Motor neuron (in vitro differentiated cells): ENCODE measurements at places on chromosomes 4 and X.

DNA sequence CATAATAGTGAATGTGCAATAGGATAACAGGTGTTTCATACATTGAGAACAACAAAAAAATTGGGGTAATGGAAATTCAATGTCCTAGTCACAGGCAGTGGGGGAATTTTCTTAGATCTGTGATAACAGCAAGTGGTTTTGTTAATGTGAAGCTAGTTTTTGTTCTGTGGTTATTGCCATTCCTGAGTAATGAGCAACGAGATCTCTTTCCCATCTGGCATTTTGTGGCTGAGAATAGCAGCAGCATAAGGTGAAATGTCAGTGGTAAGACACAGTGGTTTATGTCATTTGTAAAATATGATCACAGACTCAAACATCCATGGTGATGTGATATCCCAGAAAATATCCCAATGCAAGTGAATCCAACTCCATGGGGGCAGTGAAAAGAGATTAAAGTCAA lies 497.5 kb downstream of the KCNIP4 start:
- ATAC-seq = no peak

DNA sequence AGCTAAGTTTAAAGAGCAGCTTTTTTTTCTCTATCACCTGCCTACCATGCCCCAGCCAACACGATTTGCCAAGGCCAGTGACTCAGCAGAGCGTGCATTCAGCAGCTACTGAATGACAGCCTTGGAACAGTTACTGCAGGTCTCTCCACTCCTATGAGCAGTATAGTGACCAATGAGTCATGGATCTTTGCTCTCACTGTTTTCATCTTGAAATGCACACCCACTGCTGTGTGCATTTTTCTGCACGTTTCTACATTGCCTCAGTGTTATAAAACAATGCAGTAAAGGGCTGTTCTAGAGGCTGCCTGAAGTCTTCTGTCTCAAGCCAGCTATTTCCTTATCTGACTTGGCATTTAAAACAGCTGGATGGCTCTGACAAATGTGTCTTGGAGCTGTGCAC lies 66.0 kb upstream of the C4orf54 start:
- ATAC-seq = peak; percentile 81

DNA sequence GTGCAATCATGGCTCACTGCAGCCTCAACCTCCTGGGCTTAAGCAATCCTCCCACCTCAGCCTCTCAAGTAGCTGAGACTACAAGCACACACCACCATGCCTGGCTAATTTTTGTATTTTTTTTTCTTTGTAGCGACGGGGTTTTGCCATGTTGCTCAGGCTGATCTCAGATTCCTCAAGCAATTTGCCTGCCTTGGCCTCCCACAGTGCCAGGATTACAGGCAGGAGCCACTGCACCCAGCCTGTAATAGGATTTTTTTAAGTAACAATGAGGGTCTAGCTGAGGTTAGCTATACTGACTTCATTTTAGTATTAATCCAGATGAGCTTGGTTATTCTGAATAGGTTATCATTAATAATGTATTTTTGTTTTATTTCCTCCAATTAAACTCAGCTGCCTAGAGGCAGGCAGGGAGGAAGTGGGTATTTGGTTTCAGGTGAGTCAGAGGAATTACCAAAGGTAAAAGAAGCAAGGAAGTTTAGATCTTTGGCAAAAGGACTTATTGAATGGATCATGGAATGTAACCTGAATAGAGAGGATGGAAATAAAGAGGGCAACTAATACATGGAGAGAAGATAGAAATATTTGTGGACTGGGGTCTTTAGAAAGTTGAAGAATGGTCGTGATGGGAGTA lies 1023.3 kb upstream of the TENM3 start:
- no peak for ATAC-seq

- no peak for ATAC-seq
Observed at GRCh38 chr4:146916479-146917076, 29.1 kb downstream of the TTC29 start.

- ATAC-seq = no peak
Observed at GRCh38 chrX:152725409-152725808, 8.1 kb downstream of the CSAG1 start.

DNA sequence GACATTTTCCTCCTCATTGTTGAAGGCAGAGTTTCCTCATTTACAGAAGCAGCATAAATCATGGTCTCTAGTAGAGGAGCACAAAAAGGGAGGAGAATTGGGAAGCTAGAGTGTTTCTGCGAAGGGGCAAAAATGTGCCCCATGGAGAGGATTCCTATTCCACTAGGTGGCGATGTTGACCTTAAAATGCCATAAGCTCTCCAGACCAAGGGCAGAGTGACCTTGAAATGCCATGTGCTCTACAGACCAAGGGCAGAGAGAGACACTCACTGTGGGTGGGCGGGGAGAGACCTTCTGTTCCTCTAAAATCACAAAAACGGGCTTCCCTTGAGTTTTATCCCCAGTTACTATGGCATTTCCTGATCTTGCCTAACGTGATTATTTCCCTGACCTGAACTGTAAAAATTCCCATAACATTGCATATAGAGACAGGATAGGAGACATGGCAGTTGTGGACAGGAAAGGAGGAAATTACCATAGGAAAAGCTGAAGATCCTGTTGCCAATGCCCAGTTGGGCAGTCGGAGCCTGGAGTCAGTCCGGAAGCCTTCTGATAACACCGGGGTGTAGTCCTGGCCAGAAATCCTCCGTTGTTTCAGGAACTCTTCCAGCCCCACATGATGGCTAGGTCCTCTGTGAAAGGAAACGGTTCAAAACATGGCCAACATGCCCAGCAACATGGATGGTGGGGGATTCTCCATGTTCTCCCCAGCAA lies 567.7 kb downstream of the MAGEB5 start:
- ATAC-seq = peak; percentile 30

DNA sequence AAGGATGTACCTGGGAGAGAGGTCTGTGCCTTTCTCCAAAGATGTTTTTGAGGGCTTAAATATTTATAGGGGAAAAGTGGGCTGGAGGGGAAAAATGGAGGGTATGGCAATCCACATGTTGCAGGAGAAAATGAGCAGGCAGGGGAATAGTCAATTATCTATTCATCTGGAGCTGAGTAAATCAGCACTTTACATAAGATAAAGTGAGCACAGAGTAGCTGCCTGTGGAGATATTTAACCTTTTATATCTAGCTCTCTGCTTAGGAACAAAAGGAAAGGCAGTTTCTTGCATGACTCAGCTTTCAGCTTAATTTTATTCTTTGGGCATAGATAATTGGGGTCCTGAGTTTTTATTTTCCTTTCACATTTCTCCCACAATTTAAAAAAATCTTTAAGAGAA lies 93.6 kb upstream of the NPY2R start:
- peak; percentile 66 for ATAC-seq

DNA sequence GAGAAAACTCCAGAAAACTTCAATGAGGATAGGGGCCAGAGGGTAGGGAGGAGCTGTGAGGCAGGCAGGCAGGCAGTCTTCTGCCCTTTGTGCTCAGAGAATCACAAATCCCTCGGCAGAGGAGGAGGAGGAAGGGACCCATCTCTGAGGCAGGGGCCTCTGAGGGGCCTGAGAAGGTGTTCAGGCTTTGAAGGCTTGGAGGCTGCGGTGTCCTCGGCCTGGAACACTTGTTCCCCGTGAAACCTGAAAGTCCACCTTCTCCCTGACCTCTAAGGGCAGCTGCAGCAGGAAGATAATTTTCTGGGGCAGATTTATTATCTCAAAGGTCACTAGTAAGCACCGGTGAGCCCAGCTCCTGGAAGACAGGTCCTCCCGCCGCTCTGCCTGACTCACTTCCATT lies 200.3 kb upstream of the BCOR start:
- ATAC-seq = no peak

DNA sequence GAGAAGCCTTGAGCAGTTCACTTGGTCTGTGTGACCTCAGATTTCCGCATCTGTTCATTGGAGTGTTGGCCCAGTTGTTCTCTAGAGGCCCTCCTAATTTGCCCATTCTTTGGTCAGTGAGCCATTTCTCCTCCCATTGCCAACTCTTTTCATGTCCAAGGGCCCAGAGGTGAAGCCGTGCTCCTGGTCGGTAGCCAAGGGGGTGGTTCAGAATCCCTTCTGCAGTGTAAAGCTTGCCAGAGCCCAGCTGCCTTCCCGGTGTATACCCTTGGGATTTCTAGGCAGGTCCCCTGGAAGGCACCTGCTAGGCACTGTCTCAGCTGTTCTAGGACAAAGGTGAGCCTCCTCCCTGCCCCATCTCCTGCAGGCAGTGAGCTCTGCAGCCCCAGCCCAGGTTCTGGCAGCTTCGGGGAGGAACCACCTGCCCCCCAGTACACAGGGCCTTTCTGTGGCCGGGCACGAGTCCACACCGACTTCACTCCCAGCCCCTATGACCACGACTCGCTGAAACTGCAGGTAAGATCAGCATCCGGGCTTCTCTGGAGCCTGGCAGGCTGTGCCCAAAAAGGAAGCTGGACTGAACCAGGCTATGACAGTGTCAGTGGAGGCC lies 12.3 kb downstream of the SASH3 start:
- no peak for ATAC-seq

DNA sequence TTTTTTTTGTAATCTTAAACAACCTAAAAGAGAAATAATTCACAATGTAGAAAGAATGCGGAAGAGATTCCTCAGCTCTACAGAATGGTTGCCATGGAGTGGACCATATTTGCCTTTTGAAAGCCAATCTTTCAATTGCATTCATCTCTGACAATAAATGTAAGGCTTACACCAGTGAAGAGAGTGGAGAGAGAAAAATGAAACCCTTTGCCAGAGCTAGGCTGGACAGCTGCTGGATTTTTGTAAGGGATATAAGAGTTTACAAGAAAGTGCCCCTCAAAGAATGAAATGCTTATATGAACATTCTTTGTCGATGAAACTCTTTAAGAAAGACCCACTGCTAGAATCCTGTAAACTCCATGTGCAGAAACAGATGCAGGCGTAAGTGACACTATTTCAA lies 66.0 kb upstream of the FAT1 start:
- ATAC-seq = peak; percentile 89
